Fibroblast of mammary gland (primary cell): ENCODE measurements at places on chromosomes 3 and 15.

GRCh38 chr3:110016235-110016815 lies 679.0 kb upstream of the DPPA4 start:
- DNase-seq = no peak

GRCh38 chr3:39937874-39938273 lies 128.5 kb downstream of the MYRIP start:
- DNase-seq = no peak

DNA sequence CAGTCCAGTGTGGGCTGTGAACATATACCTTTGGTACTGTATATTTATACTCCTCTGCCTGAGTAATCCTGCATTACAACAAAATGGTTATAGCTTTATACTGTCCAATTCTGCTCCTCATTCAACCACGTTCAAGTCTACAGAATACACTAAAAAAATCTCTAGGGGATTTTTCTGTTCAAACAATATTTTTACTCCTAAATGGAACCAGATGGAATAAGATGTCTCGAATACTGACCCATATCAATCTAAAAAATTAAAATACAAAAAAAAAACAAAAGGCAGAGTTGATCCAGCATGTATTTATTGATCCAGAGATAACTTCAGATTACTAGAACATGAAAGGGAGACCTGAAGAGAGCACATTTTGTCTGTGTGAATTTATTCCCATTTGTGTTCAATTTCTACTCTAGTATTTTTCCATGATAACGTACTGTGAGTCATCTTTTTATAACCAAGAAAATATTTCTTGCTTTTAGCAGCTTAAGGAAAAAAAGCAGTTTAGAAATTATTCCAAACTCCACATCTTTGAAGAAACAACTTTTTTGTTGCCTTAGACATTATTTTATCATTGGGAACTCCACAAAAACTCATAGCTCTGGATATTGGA lies 910.7 kb downstream of the TBL1XR1 start:
- peak; percentile 30 for DNase-seq

DNA sequence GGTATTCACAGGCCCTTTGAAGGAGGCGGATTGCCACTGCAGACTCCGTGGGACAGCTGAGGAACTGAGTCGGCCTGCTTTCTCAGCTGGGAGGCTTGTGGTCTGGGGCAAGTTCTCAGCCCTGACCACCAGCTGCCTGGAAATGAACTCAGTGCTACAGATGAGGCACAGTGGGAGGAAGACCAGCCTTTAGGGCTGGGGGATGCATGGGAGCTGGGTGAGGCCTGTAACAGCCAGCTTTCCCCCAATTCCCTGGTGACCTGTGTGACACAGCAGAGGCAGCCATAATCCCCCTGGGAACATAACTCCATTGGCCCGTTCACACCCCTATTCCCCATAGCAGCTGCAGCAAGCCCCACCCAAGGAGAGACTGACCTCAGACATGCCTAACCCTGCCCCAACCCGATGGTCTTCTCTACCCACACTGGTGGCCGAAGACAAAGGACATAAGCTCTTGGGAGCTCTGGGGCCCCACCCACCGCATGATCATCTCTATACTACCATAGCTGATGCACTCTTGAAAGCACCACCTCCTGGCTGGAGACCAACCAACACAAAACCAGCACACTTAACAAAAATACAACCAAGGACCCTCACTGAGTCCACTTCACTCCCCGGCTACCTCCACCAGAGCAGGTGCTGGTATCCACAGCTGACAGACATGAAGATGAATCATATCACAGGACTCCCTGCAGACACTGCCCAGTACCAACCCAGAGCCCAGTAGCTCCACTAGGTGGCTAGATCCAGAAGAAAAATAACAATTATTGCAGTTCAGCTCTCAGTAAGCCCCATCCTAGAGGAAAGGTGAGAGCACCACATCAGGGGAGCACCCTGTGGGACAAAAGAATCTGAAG lies 24.9 kb downstream of the ZMAT3 start:
- DNase-seq = no peak
